RCC 7860 (cell line): ENCODE measurements at places on chromosomes 16 and 17.

GRCh38 chr17:78767806-78768205 is 14.3 kb downstream of the CYTH1 start:
- no peak for DNase-seq

- no peak for DNase-seq
Observed at GRCh38 chr17:77865112-77865611, 93.3 kb upstream of the TNRC6C start.

- DNase-seq = no peak
Observed at GRCh38 chr17:42985225-42985624, 4.9 kb downstream of the RUNDC1 start.

- no peak for DNase-seq
Observed at GRCh38 chr16:58022601-58023371, 2.8 kb upstream of the MMP15 start.

- DNase-seq = peak; percentile 23
Observed at GRCh38 chr17:35892091-35893035, 12.2 kb upstream of the CCL5 start.

- DNase-seq = no peak
Observed at GRCh38 chr17:74950207-74950606, 14.5 kb downstream of the OTOP3 start.

GRCh38 chr17:63124958-63125357 is 158.9 kb downstream of the TANC2 start:
- no peak for DNase-seq

- no peak for DNase-seq
Observed at GRCh38 chr16:7722761-7723160, 390.1 kb downstream of the RBFOX1 start.

- DNase-seq = no peak
Observed at GRCh38 chr17:75091855-75092327, 4.1 kb downstream of the SLC16A5 start.

GRCh38 chr17:81391936-81392908 is 3.0 kb upstream of the BAHCC1 start:
- DNase-seq = no peak

- no peak for DNase-seq
Observed at GRCh38 chr17:37553401-37553966, 55.7 kb downstream of the SYNRG start.

GRCh38 chr17:72426948-72427760 is 306.3 kb downstream of the SOX9 start:
- DNase-seq = no peak

DNA sequence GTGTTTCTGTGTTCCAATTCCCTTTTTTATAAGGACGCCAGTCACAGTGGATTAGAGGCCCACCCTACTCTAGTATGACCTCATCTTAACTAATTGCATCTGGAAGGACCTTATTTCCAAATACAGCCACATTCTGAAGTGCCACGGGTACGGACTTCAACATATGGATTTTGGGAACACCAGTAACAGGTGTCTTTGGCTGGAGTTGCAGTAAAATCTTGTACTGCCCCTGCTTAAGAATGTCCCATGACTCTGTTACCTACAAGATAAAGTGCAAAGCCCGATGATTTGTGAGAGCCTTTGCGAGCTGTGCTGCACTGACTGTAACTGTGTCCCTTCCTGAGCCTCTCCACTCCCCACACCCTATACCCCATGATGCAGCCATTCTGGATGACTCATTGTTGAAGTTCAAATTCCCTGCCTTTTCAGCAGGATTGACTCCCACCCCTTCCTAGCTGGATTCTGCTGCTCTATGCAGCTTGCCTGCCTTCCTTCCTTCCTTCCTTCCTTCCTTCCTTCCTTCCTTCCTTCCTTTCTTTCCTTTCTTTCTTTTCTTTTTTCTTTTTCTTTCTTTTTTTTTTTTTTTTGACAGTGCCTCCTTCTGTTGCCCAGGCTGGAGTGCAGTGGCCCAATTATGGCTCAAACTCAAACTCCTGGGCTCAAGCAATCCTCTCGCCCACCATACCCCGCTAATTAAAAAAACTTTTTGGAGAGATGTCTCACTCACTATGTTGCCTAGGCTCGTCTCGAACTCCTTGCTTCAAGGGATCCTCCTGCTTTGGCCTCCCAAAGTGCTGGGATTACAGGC is 2.1 kb downstream of the HCRT start:
- peak; percentile 33 for DNase-seq

DNA sequence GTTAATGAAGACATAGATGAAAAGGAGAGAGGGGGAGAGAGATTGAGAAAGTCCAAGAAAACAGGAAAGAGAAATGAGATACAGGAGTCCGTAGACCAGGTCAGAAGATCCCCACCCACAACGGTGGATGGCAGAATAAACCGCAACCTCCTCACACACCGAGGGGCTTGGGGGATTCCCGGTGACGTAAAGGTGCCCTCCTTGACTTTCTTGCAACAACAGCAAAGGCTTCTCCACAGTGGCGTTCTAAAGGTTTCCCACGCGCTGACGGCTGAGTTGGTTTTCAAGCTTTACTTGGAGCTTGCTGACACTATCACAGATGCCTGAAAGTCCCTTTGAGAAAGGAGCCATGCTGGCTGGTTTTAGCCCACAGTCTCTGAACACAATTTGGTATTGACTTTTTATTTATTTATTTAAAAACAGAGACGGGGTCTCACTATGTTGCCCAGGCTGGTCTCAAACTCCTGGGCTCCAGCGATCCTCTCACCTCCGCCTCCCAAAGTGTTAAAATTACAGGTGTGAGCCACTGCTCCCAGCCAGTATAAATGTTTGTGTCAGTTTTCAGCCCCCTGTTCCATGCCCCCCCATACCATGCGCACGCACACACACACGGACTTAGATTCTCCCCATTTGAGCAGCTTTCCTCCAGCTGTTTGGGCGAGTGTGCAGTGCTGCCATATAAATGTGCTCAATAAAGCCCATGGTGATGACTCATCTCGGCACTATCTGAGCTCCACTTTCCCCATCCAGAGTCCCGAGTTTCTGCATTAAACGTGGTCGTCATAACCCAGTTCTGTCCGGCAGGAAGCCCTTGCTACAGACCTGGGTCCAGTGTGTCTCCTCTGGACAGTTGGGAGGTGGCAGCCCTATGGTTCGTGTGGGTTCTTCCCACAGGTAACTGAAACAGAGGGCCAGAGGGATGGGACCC is 33.0 kb upstream of the SEC14L1 start:
- no peak for DNase-seq

GRCh38 chr17:38656959-38657823 is 17.6 kb downstream of the EPOP start:
- DNase-seq = no peak

GRCh38 chr17:301681-302299 is 50.8 kb downstream of the RPH3AL start:
- DNase-seq = no peak

- DNase-seq = no peak
Observed at GRCh38 chr17:70780031-70780430, 610.7 kb downstream of the KCNJ2 start.

GRCh38 chr17:12584727-12585126 is 81.0 kb upstream of the MYOCD start:
- no peak for DNase-seq

GRCh38 chr17:31074772-31075555 is 19.8 kb upstream of the NF1 start:
- DNase-seq = peak; percentile 43

- DNase-seq = peak; percentile 25
Observed at GRCh38 chr17:58703137-58703915, 10.9 kb downstream of the RAD51C start.

DNA sequence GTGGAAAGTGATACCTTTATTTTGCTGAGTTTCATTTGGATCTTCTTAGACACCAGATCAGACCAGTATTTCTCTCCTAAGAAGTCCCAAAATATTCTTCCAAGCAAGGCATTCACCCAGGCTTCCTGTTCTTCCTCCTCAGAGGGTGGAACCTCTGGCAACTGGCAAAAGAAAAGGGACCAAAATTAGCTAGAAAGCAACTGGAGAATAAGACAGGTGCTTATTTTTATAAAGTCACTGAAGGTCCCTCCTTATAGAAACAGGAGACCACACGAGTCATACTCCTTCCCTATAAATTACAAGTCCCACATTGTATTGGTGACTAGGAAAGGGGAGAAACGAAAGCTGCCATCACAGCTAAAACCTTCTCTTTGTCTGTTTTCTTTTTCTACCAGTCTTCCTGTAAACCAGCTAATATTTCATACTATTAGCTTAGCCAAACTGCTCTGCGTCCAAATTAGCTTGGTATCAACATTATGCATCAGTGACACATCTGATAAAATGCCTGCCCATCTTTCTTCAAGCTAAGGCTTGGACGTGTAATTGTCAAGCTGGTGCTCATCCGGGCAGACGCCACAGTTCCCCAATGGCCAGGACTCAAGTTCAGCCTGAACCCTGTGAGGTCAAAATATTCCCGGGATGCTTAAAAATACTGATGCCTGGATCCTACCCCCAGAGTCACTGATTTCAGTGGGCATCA is 47.5 kb upstream of the ERN1 start:
- no peak for DNase-seq

DNA sequence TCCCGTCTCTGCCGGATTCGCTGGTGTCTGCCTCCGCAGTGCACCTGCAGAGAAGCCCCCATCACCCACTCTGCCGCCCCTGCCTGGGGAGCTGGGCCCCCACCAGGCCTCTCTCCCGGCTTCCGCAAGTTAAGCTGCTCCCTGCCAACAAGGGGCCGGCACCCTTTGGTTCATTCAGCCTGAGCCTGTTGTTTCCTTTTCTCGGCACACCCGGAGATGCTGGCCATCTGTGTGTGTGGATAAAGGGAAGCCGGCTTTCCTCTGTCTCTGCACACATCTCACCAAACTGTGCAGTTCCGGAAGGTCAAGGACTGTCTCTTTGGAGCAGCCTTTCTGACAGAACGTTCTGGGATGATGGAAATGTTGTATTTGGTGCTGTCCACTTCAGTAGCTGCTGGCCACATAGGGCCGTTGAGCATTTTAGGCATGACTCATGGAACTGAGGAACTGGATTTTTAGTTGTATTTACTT is 6.8 kb downstream of the MAPK8IP3 start:
- no peak for DNase-seq

- no peak for DNase-seq
Observed at GRCh38 chr16:11126399-11127054, 129.5 kb downstream of the SOCS1 start.

DNA sequence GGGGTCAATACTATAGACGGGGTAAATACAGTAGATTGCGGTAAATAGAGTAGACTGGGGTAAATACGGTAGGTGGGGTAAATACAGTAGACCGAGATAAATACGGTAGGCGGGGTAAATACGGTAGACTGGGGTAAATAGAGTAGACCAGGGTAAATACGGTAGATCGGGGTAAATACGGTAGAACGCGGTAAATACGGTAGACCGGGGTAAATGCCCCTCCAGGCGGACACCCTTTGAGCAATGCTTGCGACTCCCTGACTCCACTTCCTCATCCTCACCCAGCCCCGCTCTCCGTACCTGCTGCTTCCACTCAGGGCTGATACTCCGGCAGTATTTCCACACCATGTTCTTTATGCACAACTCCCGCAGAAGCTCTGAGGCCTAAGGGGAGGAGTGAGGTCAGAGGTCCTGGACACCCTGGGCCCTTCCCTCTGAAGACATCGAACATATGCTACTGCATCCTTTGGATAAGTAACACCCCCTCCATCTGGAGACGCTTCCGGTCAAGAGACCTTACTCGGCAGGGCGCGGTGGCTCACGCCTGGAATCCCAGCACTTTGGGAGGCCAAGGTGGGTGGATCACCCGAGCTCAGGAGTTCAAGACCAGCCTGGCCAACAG is 13.3 kb upstream of the CRK start:
- DNase-seq = no peak

DNA sequence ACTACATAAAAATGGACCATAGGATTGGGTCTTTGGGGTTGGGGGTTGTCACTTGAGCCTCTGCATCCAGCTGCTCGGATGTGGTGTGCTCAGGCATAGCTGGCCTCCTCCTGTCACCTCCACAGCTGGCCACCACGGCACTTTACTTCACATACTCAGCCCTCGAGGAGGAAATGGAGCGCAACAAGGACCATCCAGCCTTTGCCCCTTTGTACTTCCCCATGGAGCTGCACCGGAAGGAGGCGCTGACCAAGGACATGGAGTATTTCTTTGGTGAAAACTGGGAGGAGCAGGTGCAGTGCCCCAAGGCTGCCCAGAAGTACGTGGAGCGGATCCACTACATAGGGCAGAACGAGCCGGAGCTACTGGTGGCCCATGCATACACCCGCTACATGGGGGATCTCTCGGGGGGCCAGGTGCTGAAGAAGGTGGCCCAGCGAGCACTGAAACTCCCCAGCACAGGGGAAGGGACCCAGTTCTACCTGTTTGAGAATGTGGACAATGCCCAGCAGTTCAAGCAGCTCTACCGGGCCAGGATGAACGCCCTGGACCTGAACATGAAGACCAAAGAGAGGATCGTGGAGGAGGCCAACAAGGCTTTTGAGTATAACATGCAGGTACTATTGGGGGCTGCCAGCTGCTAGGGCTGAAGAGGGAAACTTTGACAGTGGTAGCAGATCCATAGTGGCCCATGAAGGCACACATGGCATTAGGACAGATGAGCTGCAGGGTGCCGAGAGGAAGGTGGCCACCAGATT is 30.8 kb downstream of the CDIP1 start:
- DNase-seq = no peak

DNA sequence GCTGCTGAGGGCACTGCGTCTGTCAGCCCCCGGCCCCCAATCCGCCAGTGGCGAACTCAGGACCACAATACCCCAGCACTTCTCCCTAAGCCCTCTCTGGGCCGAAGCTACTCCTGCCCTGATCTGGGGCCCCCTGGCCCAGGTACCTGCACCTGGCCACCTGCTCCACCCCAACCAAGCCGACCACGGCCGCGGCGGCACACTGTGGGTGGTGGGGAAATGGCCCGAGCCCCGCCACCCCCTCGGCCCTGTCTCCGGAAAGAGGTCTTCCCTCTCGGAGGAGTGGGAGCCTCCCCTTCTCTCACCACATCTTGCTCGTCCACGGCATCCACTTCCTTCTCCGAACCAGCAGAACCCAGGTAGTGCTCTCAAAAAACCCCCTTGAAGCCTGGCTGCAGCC is 3.4 kb upstream of the FBRS start:
- DNase-seq = no peak

GRCh38 chr17:8162997-8163977 is 539 bp upstream of the VAMP2 start:
- no peak for DNase-seq

DNA sequence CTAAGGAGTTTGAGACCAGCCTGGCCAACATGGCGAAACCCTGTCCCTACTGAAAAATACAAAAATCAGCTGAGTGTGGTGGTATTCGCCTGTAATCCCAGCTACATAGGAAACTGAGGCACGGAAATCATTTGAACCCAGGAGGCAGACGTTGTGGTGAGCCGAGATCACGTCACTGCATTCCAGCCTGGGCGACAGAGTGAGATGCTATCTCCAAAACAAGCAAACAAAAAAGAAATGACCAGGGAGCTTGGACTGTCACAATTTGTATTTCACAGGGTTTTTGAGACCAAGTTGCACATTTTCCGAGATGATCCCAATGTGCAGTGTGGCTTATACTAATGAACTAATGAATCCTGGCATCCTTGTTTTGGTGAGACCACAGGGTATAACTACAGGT is 156.5 kb downstream of the SLC39A11 start:
- no peak for DNase-seq

DNA sequence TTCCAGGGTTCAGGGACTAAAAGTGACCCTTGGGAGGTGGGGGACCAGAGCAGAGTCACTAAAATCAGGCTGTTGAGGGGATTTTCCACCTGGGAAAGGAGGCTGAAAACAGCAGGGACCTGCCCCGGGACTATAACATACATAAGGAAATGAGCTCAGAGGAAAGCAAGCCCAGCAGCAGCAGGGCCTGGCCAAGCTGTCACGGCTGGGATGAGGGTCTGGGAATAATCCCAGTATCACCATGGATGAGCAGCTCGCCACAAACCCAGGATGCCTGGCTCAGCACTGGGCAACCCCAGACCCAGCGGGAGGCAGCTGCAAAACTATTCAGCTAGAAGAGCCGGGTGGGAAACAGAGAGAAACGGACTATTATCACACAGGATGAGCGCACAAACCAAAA is 72.4 kb downstream of the RPH3AL start:
- no peak for DNase-seq
